ENCODE measurements at places on chromosomes 4 and X.

DNA sequence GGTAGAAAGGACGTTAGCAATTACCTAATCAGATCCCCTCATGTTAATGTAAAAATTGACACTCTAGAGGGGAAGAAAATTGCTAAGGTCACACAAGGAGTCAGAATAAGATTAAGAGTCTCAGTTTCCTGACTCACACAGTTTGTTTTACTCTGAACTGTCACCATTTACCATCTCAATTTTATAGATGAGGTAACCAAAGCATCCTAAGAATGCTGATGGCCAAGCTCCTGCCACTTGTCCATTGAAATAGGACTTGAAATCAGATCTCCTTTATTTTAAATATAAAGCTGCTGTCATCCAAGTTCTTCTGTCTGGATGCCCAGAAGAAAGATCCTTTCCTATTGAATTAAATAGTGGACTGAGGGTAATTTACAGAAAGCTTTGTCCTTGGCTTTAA is 114.8 kb upstream of the VAMP7 start:
- H3K4me3 ChIP-seq: no peak overlapping the region
- H3K4me1 ChIP-seq: peaks cover 2% of the 10 kb centered on the region
- no peaks in the 10 kb centered on the region for H3K27me3 ChIP-seq
- H3K27ac ChIP-seq: no peak overlapping the region
- H3K36me3 ChIP-seq: no peaks in the 10 kb centered on the region
- DNase-seq: no peak

GRCh38 chr4:75777589-75777988 is 53.2 kb downstream of the USO1 start:
- H3K36me3 ChIP-seq: peaks cover 27% of the 10 kb centered on the region
- no peak overlapping the region for H3K27ac ChIP-seq
- DNase-seq: no peak
- peaks cover 4% of the 10 kb centered on the region for H3K4me1 ChIP-seq

- no peaks in the 10 kb centered on the region for H3K4me1 ChIP-seq
- H3K36me3 ChIP-seq: no peaks in the 10 kb centered on the region
- H3K27ac ChIP-seq: peak within 1 kb of the TSS; percentile 67
- DNase-seq: peak; percentile 21
Observed at GRCh38 chr4:151014521-151015458, at the start of gene LRBA. LRBA (minus strand) TSS chr4:151015284; CDS start chr4:151014642, 642 bp downstream.

DNA sequence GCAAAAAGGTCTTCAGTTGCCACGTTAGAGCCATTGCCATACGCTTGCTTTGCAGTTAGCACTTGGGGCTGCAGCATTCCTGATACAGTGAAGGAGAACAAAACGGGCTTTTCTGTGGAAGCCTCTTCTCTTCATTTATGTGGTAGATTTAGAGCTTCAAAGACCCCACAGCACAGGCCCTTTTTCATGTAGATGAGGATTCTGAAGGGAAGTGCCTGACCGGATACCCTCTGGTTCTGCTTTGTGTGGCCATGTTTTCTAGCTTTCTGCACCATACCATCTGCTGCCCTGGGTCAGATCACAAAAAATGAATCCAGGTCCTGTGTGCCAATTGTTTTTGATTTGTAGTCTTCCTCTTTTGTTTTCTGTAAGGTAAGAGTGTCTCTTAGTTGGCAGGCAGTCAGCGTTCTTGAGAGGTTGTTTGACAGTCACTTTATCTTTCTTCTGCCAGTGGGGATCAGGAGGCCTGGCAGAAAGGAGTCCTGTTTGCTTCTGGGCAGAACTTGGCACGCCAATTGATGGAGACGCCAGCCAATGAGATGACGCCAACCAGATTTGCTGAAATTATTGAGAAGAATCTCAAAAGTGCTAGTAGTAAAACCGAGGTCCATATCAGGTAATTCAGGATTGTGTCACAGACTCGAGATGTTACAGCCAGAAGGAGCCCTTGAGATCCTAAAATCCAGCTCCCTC is 7.7 kb downstream of the LAP3 start:
- no peak overlapping the region for H3K27ac ChIP-seq
- peaks cover 31% of the 10 kb centered on the region for H3K36me3 ChIP-seq
- no peak for DNase-seq
- H3K4me3 ChIP-seq: no peak overlapping the region

GRCh38 chr4:128572778-128573241 is 236.7 kb upstream of the JADE1 start:
- H3K27me3 ChIP-seq: no peaks in the 10 kb centered on the region
- peaks cover 22% of the 10 kb centered on the region for H3K4me1 ChIP-seq
- H3K27ac ChIP-seq: peak overlapping the region; percentile 57

DNA sequence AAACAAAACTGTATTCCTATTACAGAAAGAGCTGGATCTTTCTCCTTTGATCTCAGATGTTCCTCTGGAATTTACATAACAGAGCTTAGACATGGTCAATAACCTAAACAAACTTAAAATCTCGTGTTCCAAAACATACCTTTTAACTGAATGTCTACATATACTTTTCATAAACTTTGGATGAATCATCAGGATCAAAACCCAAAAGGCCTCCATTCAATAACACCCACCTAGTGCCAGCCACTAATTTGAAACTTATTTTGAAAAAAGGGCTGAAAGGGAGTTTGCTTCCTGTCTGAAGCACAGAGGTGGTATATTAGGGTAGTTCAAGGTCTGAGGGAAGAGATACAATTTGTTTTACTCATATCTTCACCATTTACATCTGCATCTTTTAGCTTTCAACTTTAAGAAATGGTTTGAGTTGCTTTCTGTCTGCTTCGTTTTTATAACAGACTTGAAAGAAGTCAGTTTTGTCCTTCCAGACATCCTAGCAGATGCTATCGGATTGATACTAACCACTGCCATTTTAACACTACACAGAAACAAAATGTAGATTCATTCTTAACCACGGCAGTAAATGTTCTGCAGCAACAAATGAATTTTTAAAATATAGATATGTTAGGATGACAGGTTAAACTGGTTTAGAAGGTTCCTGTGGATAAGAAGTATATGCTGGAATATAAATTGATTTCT is 242.8 kb upstream of the DKK2 start:
- DNase-seq: peak; percentile 58
- H3K4me1 ChIP-seq: peaks cover 3% of the 10 kb centered on the region
- H3K36me3 ChIP-seq: no peaks in the 10 kb centered on the region

DNA sequence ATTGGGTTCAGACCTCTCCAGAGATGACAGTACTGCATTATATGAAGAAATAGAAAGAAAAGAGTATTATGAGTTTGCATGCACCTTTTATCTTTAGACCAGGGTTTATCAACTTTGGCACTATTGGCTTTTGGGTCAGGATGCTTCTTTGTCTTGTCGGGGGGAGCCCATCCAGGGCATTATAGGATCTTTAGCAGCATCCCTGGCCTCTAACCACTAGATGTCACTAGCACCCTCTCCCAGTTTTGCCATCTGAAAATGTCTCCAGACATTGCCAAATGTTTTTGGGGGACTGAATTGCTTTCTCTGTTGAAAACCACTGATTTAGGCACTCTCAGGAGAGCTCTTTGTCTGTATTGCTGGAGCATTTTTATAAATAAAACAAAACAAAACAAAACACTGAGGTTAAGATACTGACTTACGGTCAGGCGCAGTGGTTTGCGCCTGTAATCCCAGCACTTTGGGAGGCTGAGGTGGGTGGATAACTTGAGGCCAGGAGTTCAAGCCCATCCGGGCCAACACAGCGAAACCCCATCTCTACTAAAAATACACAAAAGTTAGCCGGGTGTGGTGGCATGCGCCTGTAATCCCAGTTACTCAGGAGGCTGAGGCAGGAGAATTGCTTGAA is 23.6 kb downstream of the CA5B start:
- H3K27ac ChIP-seq: no peak overlapping the region
- H3K36me3 ChIP-seq: no peaks in the 10 kb centered on the region
- no peaks in the 10 kb centered on the region for H3K27me3 ChIP-seq
- no peaks in the 10 kb centered on the region for H3K4me1 ChIP-seq

DNA sequence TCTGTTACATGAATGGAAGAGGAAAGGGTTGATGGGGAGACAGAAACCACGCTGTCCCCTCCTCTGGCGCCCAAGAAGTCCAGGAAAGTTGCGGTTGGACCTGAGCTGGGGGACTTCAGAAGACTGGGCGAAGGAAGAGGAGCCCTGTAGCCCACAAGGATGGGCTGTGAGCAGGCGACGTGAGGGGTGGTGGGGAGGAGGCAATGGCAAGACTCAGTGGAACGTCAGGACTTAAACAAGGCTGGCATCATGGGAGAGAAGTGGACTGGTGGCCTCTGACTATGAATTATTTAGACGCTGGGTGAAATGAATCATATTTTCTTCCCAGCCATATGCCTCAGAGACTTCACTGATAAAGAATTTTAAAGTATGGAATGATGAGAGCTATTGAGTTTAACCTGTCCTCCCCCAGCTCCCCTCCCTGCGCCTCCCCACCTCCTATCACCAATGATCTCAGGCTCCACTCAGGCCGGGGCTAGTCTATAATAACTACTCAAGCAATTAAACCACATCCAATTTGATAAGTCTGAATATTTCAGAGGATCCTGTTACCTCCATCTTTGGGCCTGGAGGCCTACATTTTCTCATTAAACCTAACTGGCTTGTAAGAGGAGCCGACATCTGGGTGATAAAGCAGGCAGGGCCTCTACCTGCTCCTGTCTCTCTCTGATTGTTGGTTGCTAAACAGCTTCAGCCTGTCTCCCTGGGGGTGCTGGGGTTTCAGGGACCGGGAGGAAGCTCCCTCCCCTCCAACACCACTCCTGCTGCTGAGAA is 63.6 kb downstream of the SMIM20 start:
- H3K4me3 ChIP-seq: no peak overlapping the region
- peaks cover 9% of the 10 kb centered on the region for H3K27me3 ChIP-seq
- 0 out of 2 replicates have a peak, but pooled peaks cover 2% of the 10 kb centered on the region for H3K4me1 ChIP-seq
- no peak for DNase-seq
- no peaks in the 10 kb centered on the region for H3K36me3 ChIP-seq

DNA sequence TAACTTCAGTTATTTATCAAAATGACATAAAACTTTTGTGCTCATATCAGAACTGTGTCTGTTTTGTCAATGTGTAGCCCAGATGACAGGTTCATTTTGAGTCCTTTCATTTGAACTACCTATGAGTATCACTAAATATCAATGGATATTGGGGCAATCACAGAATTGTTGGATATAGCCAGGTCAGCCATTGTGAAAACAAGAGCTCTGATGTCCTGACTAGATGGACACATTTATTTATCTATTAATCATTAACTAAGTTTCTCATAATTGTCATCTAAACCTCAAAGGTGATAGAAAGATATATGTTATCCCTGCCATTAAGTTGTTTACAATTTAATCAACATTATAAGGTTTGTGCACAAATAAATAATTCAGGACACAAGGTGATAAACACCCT is 638.3 kb upstream of the GRIA3 start:
- no peaks in the 10 kb centered on the region for H3K4me1 ChIP-seq
- H3K36me3 ChIP-seq: no peaks in the 10 kb centered on the region
- no peak overlapping the region for H3K27ac ChIP-seq
- no peaks in the 10 kb centered on the region for H3K27me3 ChIP-seq
- no peak for DNase-seq

DNA sequence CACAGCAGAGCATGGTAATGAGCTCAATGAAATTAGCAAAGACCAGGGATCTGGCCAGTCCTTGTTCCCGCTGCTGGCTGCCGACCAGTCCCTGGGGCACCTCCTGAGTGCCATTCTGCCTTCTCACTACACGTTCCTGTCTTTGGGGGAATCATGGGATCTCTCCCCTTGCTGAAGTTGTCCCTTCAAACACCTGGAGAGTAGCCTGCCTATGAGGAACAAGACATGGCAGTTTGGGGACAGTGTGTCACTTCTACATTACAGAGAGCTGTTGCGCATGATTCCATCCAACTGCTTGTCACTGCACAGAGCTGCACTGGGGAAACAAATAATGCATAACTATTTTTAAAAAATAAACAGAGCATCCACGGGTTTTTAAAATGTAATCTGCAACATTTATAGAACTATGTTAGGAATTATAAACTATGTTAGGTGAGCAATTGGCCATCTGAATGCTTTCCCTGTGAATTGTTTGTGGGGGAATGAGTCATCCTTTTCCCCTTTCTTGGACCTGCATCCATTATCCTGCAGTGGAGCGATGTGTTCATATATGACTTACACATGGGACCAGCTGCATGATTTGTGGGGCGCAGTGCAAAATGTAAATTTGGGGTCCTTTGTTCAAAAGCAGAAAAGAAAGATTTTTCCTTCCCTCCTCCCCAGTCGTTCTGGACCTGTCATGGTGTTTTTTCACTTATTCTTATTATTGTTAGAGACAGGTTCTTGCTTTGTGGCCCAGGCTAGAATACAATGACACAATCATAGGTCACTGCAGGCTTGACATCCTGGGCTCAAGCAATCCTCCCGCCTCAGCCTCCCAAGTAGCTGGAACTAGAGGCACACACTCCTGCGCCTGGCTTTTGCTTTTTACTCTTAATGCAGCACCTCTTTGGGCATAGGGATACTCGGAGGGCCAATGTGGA is 115.0 kb upstream of the TBL1X start:
- H3K27me3 ChIP-seq: no peaks in the 10 kb centered on the region
- H3K36me3 ChIP-seq: no peaks in the 10 kb centered on the region

GRCh38 chr4:80022282-80022681 is 50.7 kb downstream of the ANTXR2 start:
- peaks cover 17% of the 10 kb centered on the region for H3K36me3 ChIP-seq
- no peaks in the 10 kb centered on the region for H3K4me1 ChIP-seq
- H3K27ac ChIP-seq: no peak overlapping the region
- no peak for DNase-seq
- no peaks in the 10 kb centered on the region for H3K27me3 ChIP-seq
- no peak overlapping the region for H3K4me3 ChIP-seq

- no peak for DNase-seq
- no peak overlapping the region for H3K27ac ChIP-seq
- no peak overlapping the region for H3K4me3 ChIP-seq
- H3K36me3 ChIP-seq: no peaks in the 10 kb centered on the region
Observed at GRCh38 chr4:66091786-66092185, 421.5 kb upstream of the EPHA5 start.

- H3K36me3 ChIP-seq: no peaks in the 10 kb centered on the region
- H3K4me3 ChIP-seq: no peak overlapping the region
- no peaks in the 10 kb centered on the region for H3K4me1 ChIP-seq
- H3K27ac ChIP-seq: no peak overlapping the region
- DNase-seq: no peak
Observed at GRCh38 chr4:190017357-190018200, 9.5 kb downstream of the FRG2 start.

DNA sequence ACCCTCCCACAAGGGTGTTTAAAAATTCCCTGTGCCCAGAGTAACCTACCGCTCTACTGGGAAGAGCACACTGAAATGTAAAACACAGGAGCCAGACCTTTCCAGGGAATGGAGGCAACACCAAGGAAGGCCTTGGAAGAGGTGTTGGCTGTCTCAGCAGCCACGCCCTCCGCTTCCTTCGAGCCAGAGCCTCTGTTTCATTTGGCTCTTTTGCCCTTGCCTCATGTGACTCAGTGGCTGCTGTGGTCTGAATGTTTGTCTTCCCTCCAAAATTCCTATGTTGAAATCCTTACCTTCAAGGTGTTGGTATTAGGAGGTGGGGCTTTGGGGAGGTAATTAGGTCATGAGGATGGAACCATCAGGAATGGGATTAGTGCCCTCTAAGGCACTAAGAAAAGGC is 11.3 kb downstream of the SCD5 start:
- no peaks in the 10 kb centered on the region for H3K36me3 ChIP-seq
- H3K4me3 ChIP-seq: no peak overlapping the region
- no peaks in the 10 kb centered on the region for H3K27me3 ChIP-seq
